GM18507 (cell line): ENCODE measurements at places on chromosomes 12 and 14.

GRCh38 chr12:6534945-6535696 is 804 bp downstream of the GAPDH start:
- no peak for DNase-seq

DNA sequence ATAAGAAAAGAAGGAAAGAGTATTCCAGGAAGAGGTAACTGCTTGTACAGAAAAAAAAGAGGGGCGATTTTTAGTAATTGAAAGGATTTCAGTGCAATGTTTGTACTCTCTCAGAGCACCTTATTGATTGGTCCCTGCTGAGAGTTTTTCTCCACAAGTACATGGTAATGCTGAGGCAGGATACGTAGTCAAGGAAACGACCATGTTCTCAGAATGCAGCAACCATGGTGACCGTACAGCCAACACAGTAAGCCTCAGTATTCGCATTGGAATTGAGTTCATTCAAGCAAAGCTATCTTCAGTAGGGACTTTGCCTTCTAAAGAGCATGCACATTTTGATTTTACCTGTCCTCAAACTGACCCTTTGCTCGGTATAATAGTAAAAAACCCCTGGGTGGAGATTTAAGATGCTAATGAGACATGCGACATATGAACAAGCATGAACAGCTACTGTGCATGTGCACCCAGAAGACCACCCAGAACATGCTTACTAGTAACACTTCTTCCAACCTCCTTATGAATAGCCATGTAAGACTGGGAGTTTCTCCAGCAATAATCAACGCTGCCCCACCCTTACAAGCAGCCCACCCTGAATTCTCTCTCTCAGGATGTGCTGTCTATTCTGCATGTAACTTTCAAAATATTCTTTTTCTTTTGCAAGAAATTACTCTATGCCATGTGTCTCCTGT is 6.2 kb upstream of the SLC41A2 start:
- no peak for DNase-seq

DNA sequence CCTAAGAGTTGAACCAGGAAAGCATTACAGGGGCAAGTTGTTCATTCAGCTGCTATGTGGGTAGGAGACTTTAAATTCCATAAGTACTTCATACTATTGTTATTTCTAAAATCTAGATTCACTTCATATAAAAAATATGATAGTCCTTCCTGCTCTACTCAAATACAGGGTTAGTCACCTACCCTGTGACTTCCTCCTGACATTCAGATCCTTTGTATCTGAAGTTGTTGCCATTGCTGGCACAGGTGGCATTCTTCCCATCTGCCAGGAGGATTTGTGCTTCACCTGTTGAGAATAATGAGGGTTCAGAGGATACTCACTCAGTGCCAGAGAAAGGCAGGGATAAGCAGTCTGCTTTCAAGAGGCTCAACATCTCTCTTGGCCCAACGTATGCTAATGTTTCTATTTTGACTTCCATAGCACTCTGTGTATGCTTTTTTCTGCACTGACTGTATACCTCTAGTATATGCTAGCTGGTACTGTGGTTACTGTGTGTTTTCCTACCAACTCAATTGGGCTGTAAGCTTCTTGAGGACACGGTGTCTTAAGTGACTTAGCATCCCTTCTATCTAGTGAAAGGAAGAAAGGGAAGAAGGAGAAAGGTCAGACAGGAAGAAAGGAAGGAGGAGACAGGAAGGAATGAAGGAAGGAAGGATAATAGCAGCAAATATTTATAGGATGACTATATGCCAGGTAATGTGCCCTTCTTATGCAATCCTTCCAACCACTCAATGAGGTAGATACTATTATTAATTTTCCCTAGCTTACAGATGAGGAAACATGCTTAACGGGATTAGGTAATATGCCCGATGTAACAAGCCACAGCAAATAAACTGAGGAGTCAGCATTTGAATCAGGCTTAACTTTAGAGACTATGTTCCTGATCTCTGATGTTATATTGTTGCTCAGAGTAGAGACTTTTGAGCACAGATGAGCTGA is 38.5 kb upstream of the FGF6 start:
- DNase-seq = no peak

DNA sequence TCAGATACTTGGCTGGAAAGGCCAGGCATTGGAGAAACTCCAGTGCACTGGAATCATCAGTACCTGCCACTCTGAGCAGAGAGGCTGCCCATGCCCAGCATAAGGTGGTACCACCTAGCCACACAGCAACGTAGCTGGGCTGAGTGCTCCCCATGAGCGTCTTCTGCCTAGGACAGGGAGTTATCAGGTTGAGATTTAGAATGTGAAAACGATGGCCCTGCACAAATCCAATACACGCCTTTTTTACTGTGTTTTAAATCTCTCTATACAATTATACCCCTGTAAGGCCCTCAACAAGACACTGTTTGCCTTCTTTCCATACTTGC is 66.7 kb upstream of the PTGR2 start:
- DNase-seq = no peak

GRCh38 chr12:130198026-130198662 is 35.9 kb downstream of the FZD10 start:
- DNase-seq = no peak

DNA sequence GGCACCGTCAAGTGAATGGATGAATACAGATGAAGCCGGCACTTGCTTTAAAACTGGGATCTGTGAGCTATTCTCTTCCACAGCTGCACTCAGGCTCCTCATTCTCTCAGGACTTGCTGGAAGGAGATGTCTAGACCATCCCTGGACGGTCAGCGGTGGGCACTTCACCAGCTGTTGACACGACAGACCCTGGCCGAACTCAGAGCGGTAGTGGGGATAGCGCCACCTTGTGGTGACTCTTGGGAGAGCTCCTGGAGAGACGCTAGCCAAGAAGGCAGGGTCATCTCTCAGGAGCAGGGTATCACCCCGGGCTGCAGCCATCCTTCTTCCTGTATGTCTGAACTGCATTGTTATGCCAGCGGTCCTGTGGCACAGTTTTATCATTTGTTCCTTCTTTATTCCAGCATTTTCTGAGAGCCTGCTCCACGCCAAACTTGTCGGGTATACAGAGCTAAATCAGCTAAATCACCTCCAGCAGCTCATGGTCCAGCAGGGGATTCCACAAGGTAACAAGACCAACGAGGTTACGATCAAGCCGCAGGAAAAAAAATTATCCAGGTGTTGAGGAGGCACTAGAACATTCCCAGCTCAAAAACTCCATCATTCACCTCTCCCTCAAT is 10.0 kb downstream of the WNT1 start:
- DNase-seq = no peak

DNA sequence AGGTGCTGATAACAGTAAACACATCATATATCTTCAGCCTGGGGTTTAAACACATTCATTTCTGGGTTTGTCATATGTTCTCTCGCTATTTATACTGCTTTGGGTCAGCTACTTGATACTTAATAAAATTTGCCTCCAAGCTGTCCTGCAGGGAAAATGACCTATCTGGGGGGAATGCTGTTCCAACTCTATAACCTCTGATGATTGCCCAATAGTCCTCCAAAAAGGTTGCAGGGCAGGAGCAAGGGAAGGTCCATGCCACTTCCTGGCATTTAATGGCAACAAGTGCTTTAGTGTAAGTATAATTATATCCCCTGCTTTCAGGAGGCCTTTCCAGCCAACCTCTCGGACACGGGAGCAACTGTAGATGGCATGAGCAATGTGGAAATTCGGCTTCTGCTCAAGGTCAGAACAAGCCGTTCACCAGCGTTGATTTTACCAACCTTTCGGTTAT is 198.0 kb upstream of the EEA1 start:
- no peak for DNase-seq

DNA sequence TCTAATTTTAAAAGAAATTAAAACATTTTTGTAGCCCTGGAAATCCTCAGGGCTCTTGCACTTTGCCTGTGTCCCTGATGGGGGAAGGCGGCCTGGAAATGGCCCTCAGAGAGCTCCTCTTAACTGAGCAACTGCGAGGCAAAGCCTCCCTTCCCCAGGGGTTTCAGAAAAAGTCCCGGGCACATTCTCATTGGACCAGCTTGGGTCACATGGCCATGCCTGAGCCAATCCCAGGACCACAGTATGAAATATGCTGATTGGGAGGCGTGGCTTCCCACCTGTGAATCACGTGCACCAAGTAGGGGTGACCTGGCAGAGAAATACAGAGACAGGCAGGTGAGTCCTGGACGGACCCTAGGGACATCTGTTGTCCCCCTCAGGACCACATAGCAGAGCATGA is 90.4 kb upstream of the SFSWAP start:
- no peak for DNase-seq

DNA sequence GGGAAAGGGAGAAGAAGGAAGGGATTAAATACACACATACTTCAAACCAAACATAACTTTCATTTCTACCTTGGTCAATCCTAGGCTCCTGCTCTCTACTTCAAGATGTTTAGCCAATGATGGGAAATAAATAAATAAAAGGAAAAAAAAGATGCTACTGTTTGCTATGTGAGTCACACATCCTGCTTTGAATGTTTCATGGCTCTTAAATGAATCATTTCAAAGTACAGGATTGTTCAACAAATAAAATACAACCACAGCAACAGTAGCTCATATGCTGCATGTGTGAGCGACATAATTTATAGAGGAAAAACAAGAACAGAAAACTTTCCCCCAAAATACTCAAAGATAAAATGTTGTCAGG is 54.3 kb upstream of the NPFF start:
- no peak for DNase-seq

- DNase-seq = no peak
Measured at GRCh38 chr14:69986336-69986735, 107.1 kb downstream of the SMOC1 start.

DNA sequence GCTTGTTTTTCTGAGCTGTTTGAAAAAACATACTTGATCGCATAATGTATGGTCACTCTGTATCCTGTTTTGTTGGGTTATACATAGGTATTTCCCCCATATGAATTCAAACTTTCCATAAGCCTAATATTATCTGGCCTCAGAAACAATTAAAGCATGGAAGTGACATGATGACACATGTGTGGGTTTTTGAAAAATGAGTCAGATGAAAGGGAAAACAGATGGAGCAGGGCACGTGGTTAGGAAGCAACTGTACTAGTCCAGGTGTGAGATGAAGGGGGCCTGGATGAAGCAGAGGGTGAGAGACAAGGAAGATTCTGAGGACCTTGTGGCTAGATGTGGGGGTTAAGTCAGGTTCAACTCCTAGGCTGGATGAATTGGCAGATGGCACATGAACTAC is 92.7 kb upstream of the DNM1L start:
- no peak for DNase-seq
